ENCODE measurements at places on chromosomes 5 and 9.

DNA sequence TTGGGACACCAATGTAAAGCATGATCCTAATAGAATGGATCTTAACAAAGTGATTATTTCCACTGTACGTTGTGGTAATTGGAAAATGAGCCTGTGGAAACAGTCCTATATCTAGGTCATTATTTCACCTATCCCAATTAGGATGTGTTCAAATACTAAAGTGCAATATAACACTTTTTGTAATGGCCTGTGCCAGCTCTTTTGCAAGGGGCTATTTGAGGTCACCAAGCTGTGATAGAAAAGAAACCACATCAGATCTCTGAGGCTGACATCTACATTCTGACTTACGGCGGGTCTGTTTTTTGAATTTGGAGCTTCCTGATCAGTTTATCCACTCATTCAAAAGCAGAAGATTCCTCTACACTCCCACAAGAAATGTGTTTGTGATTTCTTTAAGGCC lies 150.0 kb downstream of the TLE1 start:
- DNase-seq, result no peak

- no peak for DNase-seq
These were observed 83.7 kb upstream of the BARHL1 start for GRCh38 chr9:132498531-132499210.

GRCh38 chr5:166781737-166782136 lies 1509.7 kb upstream of the WWC1 start:
- no peak for DNase-seq

GRCh38 chr5:176157656-176158055 lies 80.6 kb upstream of the SIMC1 start:
- DNase-seq, result no peak

GRCh38 chr5:125274938-125275724 lies 528.7 kb upstream of the ZNF608 start:
- no peak for DNase-seq

DNA sequence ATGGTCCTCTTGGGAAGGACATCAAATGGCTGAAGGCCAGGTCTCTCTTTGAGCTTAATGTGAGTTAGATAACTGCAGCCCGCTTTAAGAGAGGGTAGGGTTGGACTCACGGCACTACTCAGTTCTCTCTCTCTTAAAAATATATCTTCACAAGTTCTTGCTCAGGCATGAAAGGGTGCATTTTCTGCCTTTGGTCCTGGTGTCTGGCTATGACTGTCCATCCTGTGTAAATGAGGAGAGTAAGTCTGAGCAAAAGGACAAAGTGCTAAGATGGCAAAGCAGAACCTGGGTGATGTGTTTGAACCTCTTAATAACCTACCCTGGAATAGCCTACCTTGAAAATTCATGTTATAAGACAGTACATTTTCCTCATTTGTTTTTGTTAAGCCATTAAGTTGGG lies 293.4 kb downstream of the PDE4D start:
- DNase-seq, result no peak

- DNase-seq, result no peak
These were observed 312.2 kb downstream of the EPB41L4A start for GRCh38 chr5:112106878-112107277.

- DNase-seq, result no peak
These were observed 61.7 kb downstream of the SPEF2 start for GRCh38 chr5:35679357-35679756.

Data from stimulated activated CD8-positive, alpha-beta memory T cell treated with anti-CD3 and anti-CD28 coated beads, Interleukin-15, amount 100 ng/mL, for 48 hours (primary cell).